ENCODE measurements at places on chromosomes 6 and 20.

GRCh38 chr20:15339264-15339663, 1001.9 kb upstream of the FLRT3 start:
- no peak for DNase-seq

- peak; percentile 65 for DNase-seq
Measured at GRCh38 chr6:167855825-167856425, 29.2 kb downstream of the AFDN start.

GRCh38 chr6:7142918-7143475, 35.2 kb downstream of the RREB1 start:
- no peak for DNase-seq

DNA sequence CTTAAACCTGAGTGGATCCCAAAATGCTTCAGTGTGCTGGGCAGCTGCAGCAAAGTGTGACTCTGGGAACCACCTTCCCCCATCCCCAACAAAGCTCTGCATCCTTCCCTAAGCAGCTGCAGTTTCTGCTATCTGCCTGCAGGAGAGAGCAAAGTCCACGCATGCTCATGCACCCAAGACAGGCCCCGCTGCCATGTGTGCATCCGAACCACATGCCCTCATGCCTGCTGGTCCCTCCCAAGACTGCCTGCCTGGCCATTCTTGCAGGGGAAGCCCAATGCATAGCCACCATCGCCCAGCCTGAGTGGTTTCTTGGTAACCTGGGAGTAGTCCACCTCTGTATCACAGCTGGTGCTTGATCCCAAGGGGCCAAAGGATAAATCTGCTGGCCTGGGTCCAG, 94.3 kb upstream of the OLIG3 start:
- DNase-seq: no peak

GRCh38 chr6:11761744-11762620, 16.6 kb downstream of the ADTRP start:
- no peak for DNase-seq

DNA sequence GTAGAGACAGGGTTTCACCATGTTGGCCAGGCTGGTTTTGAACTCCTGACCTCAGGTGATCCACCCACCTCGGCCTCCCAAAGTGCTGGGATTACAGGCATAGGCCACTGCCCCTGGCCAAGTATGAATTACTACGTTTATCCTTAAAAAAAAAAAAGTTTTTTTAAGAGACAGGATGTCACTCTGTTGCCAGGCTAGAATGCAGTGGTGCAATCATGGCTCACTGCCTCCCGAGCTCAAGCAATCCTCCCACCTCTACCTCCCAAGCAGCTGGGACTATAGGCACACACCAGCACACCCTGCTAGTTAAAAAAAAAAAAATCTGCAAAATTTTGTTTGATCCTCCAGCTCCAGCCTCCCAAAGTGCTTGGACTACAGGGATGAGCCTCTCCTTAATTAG, 23.1 kb downstream of the IYD start:
- DNase-seq: no peak

DNA sequence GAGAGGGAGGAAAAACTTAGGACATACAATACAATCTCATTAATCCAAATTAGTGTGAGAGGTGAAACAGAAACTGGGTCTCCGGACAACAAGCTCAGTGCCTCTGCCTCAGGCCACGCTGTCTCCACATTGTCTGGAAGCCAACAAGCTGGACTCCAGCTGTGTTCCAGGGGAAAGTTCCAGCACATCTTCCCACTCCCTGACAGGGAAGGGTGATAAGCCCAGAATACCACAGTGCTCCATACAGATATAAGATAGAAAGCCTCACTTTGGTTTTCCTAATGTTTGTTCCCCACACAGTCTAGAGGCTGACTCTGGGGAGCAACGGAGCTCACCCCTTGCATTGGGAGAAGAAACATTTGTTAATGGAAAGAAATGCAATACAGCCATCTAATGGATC, 117.1 kb upstream of the SPTLC3 start:
- no peak for DNase-seq

- DNase-seq: no peak
Measured at GRCh38 chr6:78594668-78595066, 272.7 kb upstream of the IRAK1BP1 start.

DNA sequence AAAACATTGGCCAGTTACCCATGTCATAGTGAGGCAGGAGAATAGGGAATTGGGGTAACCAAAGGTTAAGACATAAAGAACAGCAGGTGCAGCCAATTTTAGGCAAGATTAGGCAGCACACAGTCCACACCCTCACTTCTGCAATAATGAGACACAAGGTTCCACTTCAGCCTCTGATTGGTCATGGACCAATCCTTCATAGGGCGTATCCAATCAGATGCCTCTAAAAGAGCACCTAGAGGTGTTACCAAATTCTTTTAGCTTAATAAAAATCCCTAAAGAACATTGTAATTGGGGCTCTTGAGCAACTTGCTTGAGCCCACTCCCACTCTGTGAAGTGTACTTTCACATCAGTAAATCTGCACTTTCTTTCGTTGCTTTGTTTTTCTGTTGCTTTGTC, 302.4 kb downstream of the PREX1 start:
- no peak for DNase-seq

GRCh38 chr6:136962661-136963060, 40.6 kb downstream of the SLC35D3 start:
- DNase-seq: no peak

DNA sequence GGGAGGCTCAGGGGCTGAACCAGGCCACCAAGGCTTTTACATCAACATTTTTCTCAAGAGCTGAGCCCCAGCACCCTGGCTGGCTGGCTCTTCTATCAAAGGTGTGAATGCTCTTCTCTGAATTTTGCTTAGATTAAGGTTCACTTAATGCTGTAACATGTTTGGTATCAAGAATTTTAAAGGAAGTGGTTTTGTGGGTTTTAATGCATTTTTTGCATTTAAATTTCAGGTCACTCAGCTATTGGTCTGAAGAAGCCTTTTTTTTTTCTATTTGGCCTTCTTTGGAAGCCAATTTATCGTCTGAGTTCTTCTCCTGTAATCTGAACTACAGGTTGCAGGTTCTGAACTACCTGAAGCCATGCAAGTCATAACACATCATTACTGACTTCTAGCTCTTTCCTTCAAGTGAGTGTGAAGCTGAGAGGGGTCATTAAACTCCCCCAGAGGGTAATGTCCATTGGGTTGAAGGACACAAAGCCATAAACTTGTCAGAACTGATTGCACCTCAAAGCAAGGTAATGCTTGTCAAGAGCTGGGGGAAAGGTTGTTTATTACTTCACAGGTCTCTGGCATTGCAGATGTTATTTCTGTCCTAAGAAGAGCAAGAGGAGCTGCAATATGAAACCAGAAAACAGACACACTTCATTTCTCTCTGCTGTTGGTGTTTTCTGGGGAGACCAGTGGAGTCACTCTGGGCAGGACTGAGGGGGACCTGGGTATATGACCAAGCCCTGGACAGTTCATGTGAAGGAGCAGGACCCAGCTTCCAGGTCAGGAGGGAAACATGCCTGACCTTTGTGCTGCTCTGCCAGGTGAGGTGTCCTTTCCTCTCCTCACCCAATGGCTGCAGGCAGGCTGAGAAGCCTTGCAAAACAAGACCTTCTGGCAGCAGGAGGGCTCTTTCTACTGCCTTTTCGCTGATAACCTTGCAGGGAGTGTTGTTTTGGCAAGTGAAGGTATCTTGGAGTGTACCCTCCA, 26.1 kb upstream of the NEDD9 start:
- DNase-seq: no peak

DNA sequence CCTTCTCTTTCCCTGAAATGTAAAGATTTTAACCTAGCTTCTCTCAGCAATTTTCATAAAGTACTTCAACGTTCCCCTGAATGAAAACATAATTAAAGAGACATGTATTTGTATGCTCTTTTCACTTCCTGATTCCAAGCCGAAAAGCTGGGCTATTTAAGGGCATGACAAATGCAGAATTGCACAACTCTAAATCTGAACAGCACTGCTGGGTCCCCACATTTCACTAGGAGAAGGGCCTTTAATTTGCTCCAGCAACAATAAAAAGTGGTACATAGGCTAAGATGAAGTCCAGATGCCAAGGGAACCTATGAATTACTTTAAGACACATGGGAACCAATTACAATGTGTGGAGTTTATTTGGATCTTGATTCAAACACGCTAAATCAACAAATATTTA, 42.0 kb downstream of the IRAK1BP1 start:
- peak; percentile 77 for DNase-seq

DNA sequence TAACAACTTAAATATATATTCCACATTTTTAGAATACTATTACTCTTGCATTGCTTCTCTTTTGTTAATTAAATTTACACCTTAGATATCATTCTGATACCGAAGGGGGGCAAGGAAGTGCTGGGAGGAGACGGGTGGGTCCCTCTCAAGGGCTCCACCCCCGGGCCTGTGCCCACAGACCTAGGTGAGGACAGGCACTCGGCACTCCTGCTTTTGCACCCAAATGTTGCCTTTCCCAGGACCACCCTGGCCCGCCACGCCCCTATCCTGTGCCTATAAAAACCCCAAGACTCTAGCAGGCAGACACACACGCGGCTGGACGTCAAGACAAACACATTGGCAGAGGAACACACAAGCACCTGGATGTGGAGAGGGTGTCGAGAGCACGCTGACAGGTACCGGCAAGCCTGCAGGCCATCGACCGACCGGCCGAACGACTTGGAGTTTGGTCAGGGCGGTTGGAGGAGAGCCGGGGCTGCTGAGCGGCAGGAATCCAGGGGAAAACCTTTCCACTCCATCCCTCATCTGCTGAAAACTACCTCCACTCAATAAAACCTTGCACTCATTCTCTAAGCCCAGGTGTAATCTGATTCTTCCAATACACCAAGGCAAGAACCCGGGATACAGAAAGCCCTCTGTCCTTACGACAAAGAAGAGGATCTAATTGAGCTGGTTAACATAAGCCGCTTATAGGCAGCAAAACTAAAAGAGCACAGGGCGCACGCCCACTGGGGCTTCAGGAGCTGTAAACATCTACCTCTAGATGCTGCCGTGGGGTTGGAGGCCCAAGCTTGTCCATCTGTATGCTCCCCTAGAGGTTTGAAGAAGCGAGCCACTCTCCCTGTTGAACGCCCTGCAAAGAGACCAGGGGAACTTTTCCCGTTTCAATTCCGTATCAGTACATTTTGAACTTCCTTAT, 197.4 kb upstream of the PRSS16 start:
- DNase-seq: no peak

- DNase-seq: peak; percentile 22
Measured at GRCh38 chr6:63347599-63347998, 27.8 kb upstream of the LGSN start.

- no peak for DNase-seq
Measured at GRCh38 chr6:50819904-50820868, 1.5 kb downstream of the TFAP2B start.

- no peak for DNase-seq
Measured at GRCh38 chr6:148460876-148461646, 118.4 kb downstream of the SASH1 start.

DNA sequence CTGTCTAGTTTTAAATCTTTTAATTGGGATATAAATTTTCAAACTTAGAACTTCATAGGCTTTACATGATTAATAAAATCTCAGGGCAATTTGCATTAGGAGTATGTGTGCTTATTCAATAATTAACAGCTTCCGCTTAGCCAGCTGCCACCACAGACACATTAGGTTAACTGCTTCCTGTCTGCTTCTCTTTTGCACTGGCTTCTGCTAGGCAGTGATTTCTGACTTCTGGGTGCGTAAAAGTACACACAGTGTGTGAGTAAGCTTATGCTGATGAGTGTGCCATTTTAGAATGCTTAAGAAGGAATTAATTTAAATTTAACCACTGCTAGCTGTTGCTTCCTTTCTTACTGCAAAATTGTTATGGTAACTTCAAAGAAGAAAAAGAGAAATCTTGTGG, 73.9 kb downstream of the F13A1 start:
- no peak for DNase-seq
